AG20443 (cell line): ENCODE measurements at places on chromosomes 13 and 19.

- peak; percentile 87 for DNase-seq
These were observed 113.3 kb upstream of the KL start for GRCh38 chr13:32902874-32903273.

GRCh38 chr13:40169476-40169875 lies 497.0 kb downstream of the FOXO1 start:
- no peak for DNase-seq

- DNase-seq = no peak
These were observed 430 bp downstream of the MAP4K1 start for GRCh38 chr19:38617283-38617763.

GRCh38 chr13:74476365-74476764 lies 342.2 kb upstream of the KLF12 start:
- DNase-seq = no peak

DNA sequence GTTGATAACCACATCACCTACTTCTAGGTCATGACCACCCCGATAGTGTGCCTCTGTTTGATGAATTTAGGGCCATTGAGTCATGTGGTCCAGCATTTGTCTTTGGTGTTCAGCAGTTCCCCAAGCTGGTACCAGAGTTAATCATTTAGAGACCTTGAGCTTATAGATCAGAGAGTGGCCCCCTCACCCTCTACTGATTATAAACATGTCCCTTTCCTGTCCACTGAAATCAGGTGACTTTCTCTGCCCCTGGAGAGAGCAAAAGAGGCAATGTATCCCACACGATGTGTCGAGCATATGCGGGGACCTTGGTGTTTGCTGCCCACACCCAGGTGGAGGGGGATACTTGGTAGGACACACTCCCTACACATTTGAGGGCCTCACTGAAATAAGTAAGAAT lies 46.3 kb downstream of the C13orf42 start:
- DNase-seq = no peak
